Tongue (tissue), 3 donors: ENCODE measurements at places on chromosomes 16 and 17. TPM values are rescaled to one million over a fixed set of nuclear protein-coding genes. Genes with fewer than 3 reads are reported as not detected.

- peak; percentile 86 for DNase-seq
Measured at GRCh38 chr16:67017810-67018488, 11.0 kb upstream of the CBFB start.

DNA sequence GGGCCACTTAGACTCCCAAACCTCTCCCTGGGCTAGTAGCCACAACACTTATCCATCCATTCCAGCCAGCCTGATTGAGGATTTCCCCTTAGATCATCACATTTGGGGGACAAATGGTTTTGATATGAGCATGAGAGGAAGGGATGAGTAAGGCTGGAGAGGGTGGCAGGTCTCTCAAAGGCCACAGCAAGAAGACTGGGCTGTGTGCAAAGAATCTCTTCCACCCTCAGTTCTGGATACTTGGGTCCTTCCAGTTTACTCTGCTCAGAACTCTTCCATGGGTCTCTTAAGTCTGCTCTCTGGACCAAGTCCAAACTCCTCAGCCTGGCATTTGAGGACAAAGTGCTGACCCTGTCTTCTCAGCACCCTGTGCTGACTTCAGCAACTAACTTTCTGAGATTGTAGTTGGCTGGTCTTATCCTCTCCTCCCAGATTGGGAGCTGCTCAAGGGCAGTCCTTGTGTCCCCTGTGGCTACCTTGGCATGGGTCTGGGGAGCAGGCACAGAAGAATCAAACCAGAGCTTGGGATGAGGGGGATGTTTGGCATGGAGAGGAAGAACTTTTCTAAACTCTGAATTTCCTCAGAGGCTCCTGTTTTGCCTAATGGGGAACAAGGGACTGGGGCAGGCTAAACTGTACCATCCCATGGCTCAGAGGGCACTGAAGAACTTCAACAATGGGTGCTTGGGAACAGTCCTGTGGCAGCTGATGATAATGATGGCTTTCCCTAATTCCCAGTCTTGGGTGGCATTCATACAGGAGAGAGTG is 3.1 kb upstream of the NFATC3 start:
- no peak for DNase-seq

DNA sequence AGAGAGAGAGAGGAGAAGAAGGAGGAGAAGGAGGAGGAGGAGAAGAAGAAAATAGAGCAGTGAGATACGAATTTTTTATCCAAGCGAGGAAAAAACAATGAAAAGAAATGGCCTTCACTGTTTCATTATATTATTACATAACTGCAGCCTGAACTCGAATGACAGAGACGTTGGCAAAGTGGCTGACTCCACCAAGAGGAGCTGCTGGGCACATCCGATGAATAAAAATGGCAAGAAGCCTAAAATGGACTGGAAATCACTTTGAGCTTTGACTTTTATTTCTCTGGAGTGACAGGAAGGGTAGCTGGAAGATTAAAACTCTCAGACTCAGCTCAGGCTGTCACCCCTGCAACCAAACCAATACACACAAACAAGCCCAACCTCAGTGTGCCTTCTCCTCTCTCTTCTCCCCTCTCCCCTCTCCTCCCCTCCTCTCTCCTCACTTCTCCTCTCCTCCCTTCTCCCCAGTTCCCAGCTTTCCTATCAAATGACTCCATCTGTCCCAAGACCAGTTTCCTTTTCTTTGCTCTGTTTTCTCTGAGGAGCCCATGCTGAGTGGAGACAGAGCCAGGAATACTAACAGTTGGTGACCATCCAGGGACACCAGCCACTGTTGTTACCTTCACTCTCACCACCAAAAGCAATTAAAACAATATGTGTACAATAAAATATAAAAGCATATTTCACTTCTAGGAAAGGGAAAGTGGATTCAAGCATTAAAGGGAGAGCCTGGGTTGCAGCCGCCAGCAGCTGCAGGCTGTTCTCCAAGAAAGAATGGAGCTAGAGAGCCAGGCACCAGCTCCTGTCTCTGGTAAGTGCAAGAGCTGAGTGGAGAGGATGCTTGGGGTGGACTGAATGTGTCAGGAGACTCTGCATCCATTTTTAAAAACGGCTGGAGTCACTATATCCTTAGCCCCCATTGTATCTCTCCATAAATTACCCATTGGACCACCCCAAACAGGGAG is 51.2 kb downstream of the SOX9 start:
- peak; percentile 59 for DNase-seq

DNA sequence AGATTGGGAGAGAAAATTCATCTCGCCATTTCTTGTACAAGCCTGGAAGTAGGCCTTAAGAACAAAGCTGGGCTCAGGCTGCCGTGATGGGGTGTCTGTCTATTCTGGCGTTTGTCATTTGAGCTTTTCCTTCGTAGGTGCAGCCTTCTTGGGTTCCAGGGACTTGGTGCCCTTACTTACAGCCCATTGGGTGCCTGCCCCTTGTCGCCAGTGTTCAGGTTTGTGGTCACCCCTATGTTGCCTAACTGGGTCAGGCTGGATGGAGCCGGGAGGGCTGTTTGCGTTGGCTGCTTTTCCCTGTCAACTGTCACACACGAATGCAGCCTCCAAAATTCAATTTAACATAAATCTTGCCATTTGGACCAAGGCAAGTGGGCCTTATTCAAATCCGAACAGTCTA is 23.7 kb upstream of the MED9 start:
- no peak for DNase-seq

GRCh38 chr16:81592353-81592866 is 147.8 kb downstream of the CMIP start:
- DNase-seq: no peak

GRCh38 chr17:42809250-42809649 is 10.6 kb downstream of the CNTD1 start:
- DNase-seq: no peak

- peak; percentile 99 for DNase-seq
Measured at GRCh38 chr17:40218740-40219593, at the start of gene WIPF2. TSS of gene WIPF2 (plus strand) at chr17:40219304. CDS start at chr17:40256460, 37,156 bp downstream.

- no peak for DNase-seq
Measured at GRCh38 chr17:79154446-79154845, 79.8 kb downstream of the ENGASE start.

DNA sequence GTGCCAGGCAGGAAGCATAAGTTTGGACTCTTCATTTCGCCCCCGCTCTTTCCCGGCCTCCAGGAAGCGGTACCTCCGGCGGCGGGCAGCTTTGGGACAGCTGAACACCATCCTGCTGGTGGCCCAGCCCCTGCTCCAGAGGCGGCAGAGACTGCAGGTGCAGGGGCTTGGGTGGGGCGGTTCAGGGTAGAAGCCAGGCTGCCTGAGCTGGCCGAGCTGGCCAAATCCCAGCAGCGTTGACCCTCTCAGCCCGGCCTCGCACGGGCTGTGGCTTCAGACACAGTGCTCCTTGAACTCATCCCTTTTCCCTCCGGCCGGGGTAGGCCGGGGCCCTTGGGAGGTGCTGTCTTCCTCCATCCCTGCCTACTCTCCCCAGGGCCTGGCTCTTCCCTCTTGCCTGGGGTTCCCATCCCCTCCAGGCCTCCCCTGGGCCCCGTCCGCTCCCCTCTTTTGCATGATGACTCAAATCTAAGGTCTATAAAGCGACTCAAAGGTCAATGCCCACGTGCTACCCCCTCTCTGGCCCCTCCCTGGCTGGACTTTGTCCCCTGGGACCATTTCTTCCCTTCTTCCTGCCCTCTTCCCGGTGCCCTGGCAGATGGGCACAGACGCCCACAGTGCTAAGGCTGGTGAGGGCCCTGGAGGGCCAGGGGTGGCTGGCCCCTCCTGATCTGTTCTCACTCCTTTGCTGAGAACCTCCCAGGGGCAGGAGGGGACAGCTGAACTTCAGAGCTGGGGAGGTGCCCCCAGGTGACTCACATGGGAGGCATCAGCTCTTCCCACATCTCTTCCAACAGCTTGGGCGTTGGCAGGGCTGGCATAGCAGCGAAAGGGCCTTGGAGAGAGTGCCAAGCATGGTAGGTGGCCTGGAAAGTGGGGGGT is 22.7 kb downstream of the MYO15B start:
- DNase-seq: no peak

DNA sequence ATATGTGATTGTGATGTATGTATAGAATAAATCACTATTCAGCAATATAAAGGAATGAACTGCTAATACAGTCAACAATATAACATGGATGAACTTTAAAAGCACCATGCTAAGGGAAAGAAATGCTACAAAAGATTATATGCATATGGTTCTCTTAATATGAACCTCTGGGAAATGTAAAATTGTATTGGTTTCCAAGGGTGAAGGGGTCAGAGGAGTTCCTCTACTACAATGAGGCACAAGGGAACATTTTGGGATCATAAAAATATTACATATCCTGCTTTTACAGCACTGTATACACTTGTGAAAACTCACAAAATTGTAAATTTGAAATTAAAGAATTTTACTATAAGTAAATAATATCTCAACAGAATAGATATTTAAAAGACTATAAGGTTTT is 111.4 kb downstream of the CA10 start:
- peak; percentile 20 for DNase-seq

- DNase-seq: no peak
Measured at GRCh38 chr16:85089525-85089924, 22.7 kb downstream of the CIBAR2 start.

- no peak for DNase-seq
Measured at GRCh38 chr16:81817789-81818567, 38.9 kb downstream of the PLCG2 start.

DNA sequence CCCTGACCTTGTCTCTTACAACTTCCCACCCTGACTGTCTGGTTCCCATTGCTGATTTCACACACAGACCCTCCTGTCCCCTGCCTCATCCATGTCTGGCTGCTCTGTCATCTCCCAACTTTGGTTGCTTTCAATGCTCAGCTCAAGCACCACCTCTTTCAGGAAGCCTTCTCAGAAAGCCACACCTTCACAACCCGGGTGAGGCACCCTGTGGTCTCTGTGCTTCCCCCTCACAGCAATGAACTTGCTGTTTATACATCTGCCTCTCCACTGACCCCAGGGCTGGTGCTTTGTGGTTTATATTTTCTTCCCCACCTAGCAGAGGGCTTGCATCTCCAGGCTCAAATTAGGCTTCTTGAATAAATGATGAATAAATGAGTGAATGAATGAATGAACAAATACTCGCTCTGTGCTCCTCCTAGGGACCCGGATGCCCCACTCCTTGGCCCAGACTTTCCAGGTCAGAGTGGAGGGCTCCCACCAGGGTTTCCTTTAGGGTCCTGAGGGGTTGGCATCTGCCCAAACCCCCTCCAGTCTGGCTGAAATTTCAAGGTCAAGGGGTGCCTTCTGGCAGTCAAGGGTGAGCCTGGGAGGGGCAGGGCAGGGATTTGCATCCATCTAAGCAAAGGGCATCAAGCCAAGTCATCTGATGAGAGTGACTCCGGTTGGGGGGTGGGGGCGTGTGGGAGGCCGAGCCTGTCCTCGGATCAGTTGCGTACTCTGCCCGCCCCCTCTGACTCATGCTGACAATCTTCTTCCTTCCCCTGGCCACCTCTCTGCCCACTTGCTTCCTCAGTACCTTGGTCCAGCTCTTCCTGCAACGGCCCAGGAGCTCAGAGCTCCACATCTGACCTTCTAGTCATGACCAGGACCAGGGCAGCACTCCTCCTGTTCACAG is at the start of gene ITGAX:
Gene ITGAX, plus strand, starts transcription at position 783 of the 898 bp plus-strand sequence. Its CDS starts 79 bp downstream, at position 862.
- no peak for DNase-seq

DNA sequence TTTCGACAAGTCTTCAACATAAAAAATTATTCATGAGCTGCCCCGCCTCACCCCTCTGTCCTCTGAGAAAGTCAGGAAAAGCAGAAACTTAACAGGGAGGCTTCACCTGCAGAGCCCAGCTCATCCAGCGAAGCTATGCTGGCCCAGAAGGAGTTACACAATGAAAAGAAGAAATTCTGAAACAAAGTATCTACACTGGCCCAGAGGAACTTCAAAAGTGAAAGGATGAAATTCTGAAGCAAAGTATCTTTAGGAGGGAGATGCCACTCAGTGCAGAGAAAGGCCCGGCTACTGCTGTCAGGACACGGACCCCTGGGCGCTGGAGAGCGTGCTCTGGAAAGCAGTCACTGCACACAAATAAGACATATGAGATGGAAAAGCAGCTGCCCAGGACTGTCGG is 1.6 kb downstream of the GALNS start:
- no peak for DNase-seq

GRCh38 chr17:33769066-33769465 is 476.0 kb upstream of the ASIC2 start:
- DNase-seq: no peak

GRCh38 chr17:69223809-69224208 is 4.8 kb downstream of the ABCA10 start:
- DNase-seq: no peak

- peak; percentile 72 for DNase-seq
Measured at GRCh38 chr16:14334366-14335080, 263.4 kb downstream of the MRTFB start.

DNA sequence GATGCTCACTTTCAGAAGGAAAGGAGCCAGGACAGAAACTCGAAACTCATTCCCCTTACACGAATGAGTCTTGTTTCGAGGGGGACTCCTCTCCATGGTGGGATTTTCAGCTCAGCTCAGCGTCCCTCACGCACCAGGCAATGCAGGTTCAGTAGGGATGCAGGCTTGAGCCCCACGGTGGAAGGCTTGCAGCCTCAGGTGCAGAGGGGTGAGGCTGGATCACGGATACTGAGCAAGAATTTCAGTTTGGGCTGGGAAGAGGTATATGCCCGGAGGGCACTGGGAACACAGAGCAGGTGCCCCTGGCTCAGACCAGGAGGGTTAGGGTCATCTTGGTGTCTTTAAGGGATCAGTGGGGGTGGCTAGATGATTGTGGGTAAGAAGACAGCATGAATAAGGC is 344.9 kb upstream of the TNRC6C start:
- no peak for DNase-seq

- no peak for DNase-seq
Measured at GRCh38 chr16:11625769-11626168, 39.0 kb upstream of the LITAF start.

GRCh38 chr17:7572588-7573323 is 6.7 kb upstream of the CD68 start:
- DNase-seq: peak; percentile 100

- DNase-seq: peak; percentile 76
Measured at GRCh38 chr17:16491703-16492612, at the start of gene LRRC75A. TSS of gene LRRC75A (minus strand) at chr17:16492193. CDS start at chr17:16491990, 203 bp downstream.

GRCh38 chr17:12536472-12536871 is 129.2 kb upstream of the MYOCD start:
- DNase-seq: no peak

DNA sequence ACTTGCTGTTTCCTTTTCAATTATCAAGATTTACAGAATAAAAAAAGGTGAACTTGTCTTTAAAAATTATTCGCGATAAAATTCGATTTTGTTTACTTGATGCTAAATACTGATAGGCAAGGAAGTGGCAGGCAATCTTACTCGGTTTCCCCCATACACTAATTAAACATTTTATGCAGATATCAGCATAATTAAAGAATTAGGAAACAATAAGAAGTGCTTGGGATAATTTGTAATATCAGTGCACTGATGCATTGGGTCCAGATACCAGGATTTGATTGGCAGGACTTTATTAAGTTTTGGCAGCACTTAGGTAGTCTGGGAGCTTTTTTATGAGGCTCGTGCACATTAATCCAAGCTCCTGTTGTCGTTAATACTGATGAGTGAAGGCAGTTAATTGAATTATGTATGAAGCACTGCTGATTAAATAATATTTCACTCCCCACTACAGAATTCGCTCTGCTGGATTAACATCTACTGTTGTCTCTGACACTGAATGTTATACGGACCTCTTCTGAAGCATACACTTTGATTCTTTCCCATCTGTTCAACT is 165.6 kb downstream of the CA10 start:
- no peak for DNase-seq

- DNase-seq: no peak
Measured at GRCh38 chr17:8941520-8941919, 24.0 kb downstream of the PIK3R5 start.

VASN gene
- 16.8 TPM for total RNA-seq

KRTAP9-1 gene
- total RNA-seq: not detected

CACNG5 gene
- not detected for total RNA-seq

PIRT gene
- total RNA-seq: 0.82 TPM
